Neural crest cell (in vitro differentiated cells): ENCODE measurements at places on chromosomes 7 and 10. TPM values are rescaled to one million over a fixed set of nuclear protein-coding genes. Genes with fewer than 3 reads are reported as not detected.

The TET1 gene
- total RNA-seq, result 27.7 and 30.0 TPM in 2 replicates

The PLEKHS1 gene
- total RNA-seq, result not detected in 2 replicates

The ZNF33B gene
- total RNA-seq, result 21.5 and 25.0 TPM in 2 replicates

The TWIST1 gene
- 6.7 and 8.1 TPM in 2 replicates for total RNA-seq

The FEZF1 gene
- total RNA-seq, result not detected in 2 replicates

GRCh38 chr7:85424298-85424697 lies 237.4 kb upstream of the SEMA3D start:
- peaks cover 10% of the 10 kb centered on the region for H3K4me1 ChIP-seq
- H3K36me3 ChIP-seq, result no peaks in the 10 kb centered on the region
- H3K4me3 ChIP-seq, result no peak overlapping the region
- H3K27ac ChIP-seq, result no peak overlapping the region

DNA sequence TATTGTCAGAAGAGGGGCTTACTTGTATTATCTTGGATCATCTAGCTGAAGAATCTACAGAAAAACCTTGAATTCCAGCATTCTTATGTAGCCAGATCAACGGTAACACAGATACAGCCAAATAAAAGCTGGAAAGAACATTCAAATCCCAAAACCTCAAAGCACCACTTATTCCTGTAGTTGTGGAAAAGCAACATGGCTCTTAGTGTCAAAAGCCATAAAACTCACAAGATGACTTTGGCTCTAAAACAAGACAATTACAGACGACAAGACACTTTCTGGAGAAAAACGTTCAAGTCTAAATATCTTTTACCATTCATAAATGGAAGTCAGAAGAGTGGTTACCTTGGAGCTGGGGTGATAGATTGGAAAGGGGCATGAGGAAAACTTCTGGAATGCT lies 173.0 kb downstream of the HERPUD2 start:
- H3K4me3 ChIP-seq, result no peak overlapping the region
- H3K27ac ChIP-seq, result no peak overlapping the region
- no peak for DNase-seq
- H3K27me3 ChIP-seq, result peaks cover 58% of the 10 kb centered on the region

DNA sequence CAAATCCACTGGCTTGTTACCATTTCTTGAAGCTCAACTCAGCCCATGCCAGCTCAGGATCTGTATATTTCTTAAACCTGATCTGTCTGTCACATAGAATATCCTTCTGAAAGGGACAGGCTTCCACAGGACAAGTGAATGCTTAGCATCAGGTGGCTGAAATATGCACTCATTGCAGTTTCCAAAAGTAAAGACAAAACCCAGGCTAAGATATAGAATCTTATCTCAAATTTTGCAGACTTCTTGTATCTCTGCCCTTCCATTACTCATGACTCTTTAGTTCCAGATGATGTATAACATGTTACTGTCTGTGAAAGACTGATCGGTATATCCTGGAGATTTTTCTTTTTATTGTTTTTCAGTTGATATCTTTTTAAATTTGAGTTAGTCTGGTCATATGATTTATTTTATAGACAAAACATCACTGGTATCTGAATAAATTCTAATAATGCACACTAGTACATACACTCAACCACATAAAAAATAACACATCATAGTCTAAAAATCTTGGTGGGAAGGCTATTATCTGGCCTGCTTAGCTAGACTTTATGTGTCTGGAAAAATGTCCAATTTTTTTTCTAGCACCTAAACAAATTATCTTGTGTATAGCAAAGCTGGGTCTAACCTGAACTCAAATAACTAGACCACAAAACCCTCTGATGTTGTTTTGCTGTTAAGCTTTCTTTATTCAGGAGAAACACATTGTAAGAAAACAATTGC lies 182.6 kb downstream of the ADAM12 start:
- no peak overlapping the region for H3K4me3 ChIP-seq
- DNase-seq, result no peak
- H3K4me1 ChIP-seq, result peaks cover 25% of the 10 kb centered on the region
- no peaks in the 10 kb centered on the region for H3K27me3 ChIP-seq

GRCh38 chr10:77818378-77818777 lies 108.2 kb downstream of the DLG5 start:
- H3K27me3 ChIP-seq, result no peaks in the 10 kb centered on the region
- peaks cover 7% of the 10 kb centered on the region for H3K36me3 ChIP-seq
- no peak for DNase-seq
- no peaks in the 10 kb centered on the region for H3K4me1 ChIP-seq
- peak overlapping the region; percentile 90 for H3K27ac ChIP-seq
- no peak overlapping the region for H3K4me3 ChIP-seq
